ENCODE measurements at places on chromosomes 3 and 15. TPM values are rescaled to one million over a fixed set of nuclear protein-coding genes. Genes with fewer than 3 reads are reported as not detected.

The GP5 gene
- not detected for total RNA-seq

The PLSCR2 gene
- total RNA-seq, result not detected

The IL20RB gene
- total RNA-seq, result 274 TPM

The ASB14 gene
- not detected for total RNA-seq

The P3H2 gene
- total RNA-seq, result 62.0 TPM

Data from suprapubic skin (tissue), 4 donors.